ENCODE measurements at places on chromosomes 5 and 9. TPM values are rescaled to one million over a fixed set of nuclear protein-coding genes. Genes with fewer than 3 reads are reported as not detected.

Gene GCNT1
- total RNA-seq: 1.8 TPM

Gene ASS1
- total RNA-seq: 154 TPM

DNA sequence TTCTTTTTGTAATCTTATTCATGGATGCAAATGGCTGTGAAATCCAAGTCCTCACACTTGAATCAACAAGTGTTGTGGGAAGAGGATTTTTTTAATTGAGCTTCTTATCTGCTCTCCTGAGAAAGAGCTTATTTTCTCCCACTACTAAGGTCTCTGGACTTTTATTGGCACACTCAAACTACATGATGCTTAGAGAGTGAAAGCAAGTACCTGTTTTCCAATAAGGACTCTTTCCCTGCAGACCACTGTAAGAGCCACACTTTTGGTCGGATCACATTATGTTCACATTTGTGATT, 546.4 kb upstream of the ARRDC3 start:
- no peak for DNase-seq

Gene RGS7BP
- 1.3 TPM for total RNA-seq

Data from heart left ventricle (tissue), 16 donors.